Posterior vena cava (tissue), 2 donors: ENCODE measurements at places on chromosomes 3 and 15. TPM values are rescaled to one million over a fixed set of nuclear protein-coding genes. Genes with fewer than 3 reads are reported as not detected.

NAA80 gene
- total RNA-seq = 11.1 TPM

ALDH1A2 gene
- total RNA-seq = 8.1 TPM

GRIP2 gene
- total RNA-seq = 3.9 TPM

CFAP161 gene
- not detected for total RNA-seq

GRCh38 chr3:50644561-50644960 is 27.6 kb downstream of the MAPKAPK3 start:
- no peak for DNase-seq

GRCh38 chr15:80109388-80109787 is 43.4 kb upstream of the FAH start:
- no peak for DNase-seq

- DNase-seq = peak; percentile 32
Observed at GRCh38 chr3:184741798-184742675, 30.2 kb upstream of the MAGEF1 start.

GRCh38 chr15:26921433-26921832 is 49.5 kb upstream of the GABRG3 start:
- no peak for DNase-seq

DNA sequence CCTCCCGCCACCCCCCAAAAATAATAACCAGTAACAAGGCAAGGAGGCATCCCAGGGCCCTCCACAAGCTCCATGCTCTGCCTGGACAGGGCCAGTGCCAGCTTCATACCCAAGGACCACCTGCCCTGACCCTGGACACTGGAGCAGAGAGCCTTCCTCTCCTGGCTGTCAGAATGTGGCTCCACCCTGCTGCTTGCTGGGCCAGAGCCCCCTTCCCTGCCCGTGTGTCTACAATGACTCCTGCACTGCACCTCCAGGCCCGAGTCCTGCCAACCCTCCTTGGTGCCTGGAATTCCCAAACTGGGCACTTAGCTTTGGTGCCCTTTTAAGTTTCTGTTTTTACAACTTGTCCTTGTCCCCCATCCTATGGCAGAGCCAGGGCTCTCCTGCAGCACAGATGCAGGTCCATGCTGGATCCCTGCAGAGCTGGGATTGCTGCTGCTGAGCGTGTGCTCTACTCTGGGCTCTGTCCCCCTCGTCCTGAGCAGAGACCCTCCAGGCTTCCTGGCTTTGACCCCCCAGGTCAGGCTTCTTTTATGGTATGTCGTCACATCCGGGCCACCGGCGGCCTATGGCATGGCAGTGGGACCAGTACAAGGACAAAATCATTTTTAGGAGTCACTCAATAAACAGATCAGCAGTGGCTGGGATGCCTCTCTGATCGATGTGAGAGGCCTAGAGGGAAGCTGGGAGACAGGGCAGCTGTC is 11.4 kb upstream of the SNRPA1 start:
- DNase-seq = peak; percentile 71

DNA sequence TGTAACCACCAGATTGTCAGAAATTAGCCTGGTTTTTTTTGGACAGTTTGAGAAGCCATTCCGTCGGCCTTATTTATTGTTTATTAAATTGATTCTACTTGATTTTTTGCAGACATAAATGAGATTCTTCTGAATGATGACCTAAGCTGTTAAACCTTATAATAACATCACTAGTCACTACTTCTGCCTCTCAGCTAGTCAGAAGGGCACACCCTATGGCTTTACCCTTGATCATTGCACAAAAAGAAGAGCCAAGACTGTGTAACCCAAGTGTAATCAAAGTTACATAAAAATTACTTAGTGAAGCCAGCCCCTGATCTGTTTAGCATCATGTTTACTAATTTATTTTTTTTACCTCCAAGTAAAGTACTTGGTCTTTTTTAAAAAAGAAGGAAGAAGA is 64.3 kb downstream of the CHL1 start:
- DNase-seq = no peak

DNA sequence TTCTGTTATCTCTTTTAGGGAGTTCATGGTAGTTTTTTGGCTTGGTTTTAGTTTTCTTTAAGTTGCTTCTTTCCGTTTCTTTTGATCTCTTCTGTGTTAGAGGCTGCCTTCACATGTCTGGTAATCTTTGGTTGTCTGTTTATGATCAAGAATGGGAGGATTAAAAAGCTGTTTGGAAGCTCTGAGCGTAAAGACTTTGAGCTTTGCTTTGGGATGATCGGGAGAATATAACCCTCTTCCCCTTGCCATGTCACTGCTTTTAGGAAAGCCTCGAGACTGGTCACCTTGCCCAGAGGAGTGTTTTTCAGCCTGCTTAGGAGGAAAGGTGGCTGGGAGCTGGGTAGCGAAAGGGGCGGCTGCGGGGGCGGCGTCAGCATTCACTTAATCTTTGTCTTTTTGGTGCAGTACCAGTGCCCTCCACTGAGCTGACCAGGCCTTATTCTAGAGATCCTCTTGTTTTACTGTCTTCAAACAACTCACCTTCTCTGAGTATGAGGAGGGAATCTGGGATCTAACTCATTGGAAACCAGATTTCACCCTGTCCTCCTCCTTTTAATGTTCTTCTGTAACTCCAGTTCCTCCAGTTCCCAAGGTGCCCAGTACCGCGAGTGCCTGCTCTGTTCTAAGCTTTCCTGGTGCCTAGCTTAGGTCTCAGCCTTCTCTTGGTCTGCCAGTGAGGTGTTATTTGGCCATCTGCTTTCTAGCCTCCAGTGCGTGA is 15.5 kb downstream of the TATDN2 start:
- DNase-seq = peak; percentile 56

DNA sequence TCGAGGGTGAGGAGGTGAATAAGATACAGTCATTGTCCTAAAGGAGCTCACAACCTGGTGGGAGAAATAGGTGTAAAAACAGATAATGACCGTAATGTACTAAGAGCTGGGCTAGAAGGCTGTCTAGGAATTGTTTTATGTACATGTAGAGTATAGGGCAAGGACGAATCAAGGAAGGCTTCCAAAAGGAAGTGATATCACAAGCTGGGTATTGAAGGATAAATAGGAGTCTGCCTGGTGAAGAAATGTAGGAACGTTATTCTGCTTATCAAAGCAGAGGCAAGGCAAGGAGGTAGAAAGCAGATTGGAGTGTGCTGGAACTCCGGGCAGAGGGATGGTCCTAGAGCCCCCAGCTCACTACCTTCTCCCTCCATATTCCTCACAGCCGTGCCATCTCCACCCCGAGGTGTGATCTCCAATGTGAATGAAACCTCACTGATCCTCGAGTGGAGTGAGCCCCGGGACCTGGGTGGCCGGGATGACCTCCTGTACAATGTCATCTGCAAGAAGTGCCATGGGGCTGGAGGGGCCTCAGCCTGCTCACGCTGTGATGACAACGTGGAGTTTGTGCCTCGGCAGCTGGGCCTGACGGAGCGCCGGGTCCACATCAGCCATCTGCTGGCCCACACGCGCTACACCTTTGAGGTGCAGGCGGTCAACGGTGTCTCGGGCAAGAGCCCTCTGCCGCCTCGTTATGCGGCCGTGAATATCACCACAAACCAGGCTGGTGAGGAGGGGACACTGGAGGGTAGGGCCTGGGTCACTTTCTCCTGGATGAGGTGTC is 15.1 kb downstream of the EPHB3 start:
- no peak for DNase-seq

DNA sequence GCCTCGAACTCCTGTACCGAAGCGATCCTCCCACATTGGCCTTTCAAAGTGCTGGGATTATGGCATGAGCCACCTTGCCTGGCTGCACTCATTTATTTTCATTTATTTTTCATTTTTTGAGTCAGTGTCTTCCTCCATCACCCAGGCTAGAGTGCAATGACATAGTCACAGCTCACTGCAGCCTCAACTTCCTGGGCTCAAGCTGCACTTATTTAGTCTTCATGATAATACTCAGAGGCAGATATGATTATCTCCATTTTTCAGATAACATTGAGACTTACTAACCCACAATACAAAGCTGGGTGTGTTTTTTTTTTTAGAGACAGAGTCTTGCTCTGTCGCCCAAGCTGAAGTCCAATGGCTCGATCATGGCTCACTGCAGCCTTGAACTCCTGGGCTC is 10.0 kb downstream of the PRKCI start:
- DNase-seq = no peak

DNA sequence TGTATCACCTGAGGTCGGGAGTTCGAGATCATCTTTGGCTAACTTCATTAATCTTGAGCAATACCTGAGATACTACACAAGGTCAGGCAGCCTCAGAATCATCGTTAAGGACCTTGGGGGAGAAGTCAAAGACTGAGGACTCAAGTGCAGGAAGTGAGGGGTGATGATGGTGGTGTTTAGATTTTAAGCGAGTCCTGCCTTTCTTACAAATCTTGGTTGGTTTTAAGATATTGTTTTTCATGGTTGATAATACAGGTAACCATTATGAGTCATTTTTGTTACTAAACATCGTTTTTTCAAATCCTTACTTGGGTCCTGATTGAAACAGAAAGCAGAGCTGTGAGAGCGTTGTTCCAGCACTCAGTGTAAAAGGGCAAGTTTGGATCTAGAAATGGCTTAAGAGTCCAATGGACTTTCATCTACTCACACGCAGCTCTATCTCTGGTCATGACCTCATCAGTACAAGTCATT is 4.1 kb downstream of the RASGRP1 start:
- DNase-seq = no peak

DNA sequence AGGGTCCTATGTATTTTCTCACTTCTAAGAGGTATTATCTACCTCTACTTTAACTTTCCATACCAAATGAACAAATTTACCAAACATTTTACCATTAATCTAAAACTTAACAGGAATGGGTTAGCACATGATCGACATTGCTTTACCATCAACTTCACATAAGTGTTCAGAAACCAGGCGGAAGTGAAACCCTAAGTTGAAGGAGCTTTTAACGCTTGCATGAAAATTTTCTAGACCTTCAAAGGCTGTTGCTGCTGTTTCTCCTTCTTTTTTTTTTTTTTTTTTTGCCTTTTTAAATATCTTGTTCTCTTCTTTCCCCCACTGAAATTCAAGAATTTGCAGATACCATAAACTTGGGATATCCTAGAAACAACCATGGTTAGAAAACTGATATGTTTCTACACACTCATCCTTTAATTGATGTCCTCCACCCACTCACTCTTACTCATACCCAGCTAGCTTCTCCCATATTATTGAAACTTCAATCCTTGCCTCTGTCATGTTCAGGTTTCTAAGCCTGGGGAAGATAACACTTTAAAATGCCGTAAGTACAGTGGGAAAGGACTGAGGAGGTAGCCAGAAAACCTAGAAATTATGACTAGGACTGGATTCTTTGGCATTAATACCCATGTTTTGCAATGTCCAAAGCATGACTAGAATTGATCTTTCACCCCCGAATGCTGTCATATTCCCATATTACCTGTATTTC is 24.7 kb downstream of the MYO5A start:
- DNase-seq = no peak

DNA sequence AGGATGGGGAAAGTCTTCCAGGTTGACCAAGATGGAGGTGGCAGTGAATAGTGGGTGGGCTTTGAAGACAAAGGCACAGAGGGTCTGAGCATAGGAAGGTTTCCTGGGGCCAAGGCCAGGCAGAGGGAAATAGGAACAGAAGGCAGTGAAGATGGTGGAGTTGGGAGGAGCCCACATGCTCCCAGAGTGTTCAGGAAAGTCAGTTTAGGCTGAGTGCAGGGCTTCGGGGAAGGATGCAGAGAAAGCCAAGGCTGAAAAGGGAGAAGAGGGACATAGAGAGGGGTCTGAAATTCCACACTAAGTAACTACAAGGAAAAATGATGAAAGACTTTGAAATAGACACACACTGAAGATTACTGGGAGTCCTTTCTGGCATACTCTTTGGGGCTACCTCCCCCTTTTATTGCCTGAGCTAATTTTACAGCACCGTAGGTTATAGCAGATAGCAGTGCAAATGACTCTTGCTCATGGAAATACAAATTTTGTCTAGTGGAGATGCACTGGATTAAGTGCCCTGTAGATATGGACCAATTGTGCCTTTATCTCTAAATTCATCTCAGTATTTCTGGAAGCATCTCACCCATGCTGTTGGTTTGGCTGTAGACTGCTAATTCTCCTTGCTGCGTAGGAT is 3.8 kb downstream of the CX3CR1 start:
- DNase-seq = no peak

DNA sequence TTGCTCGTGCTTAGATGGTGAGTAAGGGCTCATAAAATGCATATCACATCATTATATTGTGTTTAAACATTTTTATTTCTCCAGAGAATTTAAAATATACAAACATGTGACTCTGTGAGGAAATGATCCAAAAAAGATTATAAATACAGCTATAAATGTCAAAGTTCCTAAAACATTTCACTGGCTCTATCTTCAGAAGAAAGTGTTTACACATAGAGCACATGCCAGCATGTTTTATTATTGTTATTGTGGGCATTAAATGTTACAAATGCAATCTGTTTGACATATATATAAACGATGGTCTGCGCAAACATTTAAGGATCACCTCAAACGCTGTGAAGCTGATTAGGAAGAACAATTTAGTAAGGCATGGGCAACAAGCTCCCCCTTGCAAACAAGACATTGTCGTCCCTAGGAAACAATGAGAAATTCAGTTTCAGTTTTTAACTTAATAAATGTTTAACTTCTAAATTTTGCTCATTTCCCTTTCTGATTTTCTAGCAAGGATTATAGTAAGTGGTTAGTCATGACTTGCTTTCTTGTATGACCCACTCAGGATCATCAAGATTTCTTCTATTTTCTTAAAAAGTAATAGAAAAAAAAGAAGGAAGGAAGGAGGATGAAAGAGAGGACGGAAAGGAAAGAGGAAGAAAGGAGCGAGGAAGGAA is 207.5 kb downstream of the SATB1 start:
- no peak for DNase-seq

DNA sequence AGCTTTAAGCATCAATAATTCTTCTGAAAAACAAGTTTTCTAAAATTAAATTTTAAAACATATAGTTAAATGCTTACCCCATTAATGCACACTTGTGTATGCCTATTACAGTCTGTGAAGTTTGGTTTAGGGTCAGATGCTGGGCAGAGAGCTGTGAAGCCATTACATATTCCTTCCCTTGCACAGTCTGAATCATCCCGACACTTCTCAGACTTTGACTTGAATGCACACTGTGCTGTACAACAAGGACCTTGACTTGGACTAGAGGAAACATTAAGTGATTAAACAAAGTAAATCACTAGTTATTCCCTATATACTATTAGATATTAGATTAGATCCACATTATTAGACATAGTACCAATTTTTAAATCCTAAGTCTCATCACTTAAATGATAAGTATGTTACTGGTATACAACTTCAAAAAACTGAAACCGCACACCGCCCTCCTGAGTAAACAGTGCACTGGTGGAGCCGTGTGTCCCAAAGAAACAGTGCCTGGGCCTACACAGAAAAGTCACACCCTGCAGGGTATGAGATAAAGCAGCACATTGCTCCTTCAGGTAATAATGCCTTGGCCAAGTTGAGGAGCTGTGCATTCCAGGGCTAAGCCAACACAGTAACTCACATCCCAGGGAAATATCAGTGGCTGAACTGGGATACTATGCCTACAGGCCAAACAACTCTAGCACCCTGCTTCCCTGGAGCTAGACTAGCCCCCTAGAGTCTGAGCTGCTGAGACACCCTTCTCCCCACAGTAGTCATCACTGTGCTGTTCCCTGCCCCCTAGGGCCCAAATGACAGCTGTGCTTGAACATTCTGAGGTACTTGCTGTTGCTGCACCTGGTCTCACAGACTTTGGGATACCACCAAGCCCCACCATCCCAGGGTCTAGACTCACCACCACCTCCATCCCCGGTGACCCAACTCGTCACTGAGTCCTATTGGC is 137.5 kb downstream of the ADAM10 start:
- DNase-seq = no peak

GRCh38 chr3:184409946-184410500 is 30.2 kb downstream of the CHRD start:
- DNase-seq = no peak

GRCh38 chr3:89414270-89414669 is 306.8 kb downstream of the EPHA3 start:
- no peak for DNase-seq
